ENCODE measurements at places on chromosomes 2 and 18.

GRCh38 chr18:46421973-46422551, 235.0 kb downstream of the LOXHD1 start:
- no peak for DNase-seq

- no peak for DNase-seq
Observed at GRCh38 chr18:48821251-48821590, 129.5 kb downstream of the SMAD7 start.

DNA sequence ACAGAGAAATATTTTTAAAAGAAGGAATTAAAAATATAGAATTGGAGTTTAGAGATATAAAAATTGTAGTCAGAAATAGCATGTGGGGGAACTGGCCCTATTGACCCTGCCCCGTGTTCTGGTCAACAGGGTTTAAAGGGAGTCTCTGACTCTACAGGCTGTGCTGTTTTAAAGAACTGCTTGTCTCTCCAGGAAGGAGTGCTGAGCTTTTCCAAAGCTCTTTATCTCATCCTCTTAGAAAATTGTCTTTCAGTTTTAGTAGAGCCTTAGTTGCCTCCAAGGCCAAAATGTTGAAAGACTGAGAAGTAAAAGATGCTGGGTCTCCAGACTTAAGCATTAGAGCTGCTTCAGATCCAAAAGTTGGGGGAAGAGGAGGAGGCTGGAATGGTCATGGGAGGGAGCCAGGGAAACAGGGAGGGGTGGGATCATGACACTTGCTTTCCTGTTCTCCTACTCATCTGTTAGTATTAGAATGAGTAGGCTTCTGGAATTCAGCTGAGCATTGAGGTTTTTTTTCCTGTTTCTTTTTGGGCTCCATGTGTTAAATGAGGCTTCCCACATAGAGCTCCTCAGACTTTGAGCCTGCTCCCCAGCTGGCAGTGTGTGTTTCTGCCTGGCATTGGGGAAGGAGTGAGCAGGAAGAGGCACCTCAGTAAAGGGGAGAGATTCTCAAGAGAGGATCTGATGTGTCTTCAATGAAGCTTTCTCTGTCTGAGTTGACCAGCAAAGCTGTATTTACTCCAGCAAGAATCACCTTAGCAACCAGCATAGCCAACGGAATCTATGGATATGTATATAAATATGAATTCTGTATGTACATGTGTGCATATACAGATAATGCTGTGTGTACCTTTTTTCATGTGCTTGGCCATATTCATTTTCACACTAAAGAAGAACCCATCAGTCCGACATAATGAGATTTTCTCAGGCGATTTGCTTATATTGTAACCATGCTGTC, 186.8 kb upstream of the FBXO11 start:
- DNase-seq: no peak

DNA sequence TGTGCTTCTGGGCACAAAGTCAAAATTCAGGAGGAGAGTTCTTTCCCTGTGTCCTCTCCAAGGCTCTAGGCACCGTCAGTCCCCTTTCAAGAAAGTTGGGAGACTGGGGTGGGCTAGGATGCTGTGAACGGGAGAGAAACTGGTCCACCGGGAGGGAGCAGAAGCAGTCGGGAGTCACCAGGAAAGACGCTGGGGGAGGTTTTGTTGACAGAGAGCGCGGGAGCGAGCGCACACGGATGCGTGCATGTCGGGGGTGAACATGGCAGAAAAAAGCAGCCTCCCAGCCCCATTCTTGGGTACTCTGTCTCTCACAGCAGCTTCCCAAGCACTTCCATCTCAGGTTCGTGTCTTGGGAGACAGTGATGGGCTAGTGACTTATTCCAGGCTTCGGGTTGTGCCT, 97.1 kb upstream of the PXDN start:
- no peak for DNase-seq

GRCh38 chr2:47487498-47487875, 84.5 kb downstream of the MSH2 start:
- no peak for DNase-seq

- no peak for DNase-seq
Observed at GRCh38 chr18:57015451-57015850, 131.4 kb upstream of the BOD1L2 start.

DNA sequence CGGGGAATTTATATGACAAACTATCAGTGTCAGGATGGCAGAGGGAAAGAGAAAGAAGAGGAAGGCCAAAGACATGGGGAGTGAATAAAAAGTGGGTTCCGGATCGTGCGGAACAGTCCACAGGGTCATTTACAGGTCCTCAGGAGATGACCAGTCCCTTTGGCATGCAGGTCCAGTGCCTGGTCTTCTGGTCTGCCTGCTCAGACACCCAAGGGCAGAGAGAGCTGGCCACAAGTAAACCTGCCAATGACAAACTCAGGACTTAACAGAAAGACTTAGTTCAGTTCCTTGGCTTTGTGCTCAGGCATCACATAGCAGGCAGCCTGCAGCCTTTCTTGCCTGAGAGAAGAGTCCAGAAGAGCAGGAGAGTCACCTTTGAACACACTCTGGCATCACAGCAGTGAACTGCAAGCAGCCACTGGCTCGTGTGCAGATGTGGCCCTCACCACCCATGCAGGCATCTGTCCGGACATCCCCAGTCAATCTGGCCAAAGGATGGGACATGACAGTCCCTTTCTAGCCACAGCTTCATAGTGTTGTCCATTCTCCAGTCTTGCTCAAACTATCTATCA, 14.0 kb downstream of the TMEM127 start:
- DNase-seq: peak; percentile 64

GRCh38 chr18:23924813-23925212, 89.7 kb upstream of the TTC39C start:
- DNase-seq: no peak
